Progenitor cell of endocrine pancreas (in vitro differentiated cells): ENCODE measurements at places on chromosomes 1 and 21.

- DNase-seq = no peak
Observed at GRCh38 chr1:230900984-230901383, 32.7 kb upstream of the C1orf198 start.

- no peak for DNase-seq
Observed at GRCh38 chr1:24714859-24715520, 30.3 kb upstream of the CLIC4 start.

- no peak for DNase-seq
Observed at GRCh38 chr1:25697435-25698217, 81.0 kb downstream of the MAN1C1 start.

DNA sequence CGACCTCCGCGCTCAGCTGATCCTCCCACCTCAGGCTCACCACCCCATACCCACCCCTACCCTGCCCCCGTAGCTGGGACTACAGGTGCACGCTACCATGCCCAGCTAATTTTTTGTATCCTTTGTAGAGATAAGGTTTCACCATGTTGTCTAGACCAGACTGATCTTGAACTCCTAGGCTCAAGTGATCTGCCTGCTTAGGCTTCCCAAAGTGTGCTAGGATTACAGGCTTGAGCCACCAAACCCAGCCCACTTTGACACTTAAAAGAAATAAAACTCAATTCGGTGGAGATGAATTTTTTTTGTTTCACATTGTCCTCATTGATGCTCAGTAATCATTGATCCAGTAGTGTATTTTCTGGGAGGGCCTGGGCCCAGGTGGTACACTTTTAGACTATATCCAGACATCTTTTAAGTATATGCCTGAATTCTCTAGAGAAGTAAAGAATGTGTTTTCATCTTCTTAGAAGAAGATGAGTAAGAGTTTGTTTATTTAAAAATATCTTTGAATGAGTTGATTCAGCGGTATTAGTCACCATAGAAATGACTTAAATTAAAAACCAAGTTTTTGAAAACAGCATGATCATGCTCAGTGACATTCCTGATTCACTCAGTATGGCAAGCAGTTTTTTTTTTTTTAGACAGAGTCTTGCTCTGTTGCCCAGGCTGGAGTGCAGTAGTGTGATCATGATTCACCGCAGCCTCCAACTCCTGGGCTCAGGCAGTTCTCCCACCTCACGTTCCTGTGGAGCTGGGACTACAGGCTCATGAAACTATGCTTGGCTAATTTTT lies 57.8 kb downstream of the EPB41 start:
- DNase-seq = no peak

- no peak for DNase-seq
Observed at GRCh38 chr1:98897479-98897878, 107.2 kb downstream of the PLPPR5 start.

- no peak for DNase-seq
Observed at GRCh38 chr1:6185151-6185550, 5.0 kb upstream of the CHD5 start.

DNA sequence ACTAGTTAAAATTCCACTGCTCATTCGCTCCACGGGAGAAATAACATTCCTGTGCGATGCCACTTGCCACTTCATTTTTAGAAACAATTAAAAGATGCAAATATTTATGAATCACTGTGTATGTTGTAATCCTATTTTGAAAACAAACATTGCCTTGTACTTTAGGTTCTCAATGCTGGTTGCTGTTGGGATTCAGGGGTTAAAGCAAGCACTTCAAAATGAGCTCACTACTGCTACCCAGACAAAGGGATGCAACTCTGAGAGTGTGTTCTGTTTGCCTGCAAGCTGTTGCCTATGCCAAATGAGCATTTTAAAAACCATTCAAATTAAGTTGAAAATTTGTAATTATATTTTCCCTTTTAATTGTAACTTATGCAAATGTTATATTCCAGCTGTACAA lies 87.5 kb downstream of the RWDD3 start:
- no peak for DNase-seq

DNA sequence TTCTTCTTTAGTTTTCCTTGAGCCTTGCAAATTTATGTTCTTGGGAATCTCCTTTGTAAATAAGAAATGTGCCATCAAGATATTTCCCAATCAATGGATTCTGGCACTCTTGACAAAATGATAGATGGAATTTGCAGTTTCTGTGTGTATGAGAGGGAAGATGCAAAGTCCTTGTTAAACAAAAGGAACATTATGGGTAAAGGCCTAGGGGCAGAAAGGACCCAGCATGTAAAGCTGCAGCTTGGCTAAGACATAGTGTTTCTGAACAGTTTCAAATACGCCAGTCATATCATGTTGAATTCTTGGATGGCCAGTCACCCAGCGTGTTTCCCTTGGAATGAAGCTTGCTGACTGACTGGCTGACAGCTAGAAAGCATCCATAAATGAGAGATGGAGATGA lies 210.8 kb downstream of the NFIA start:
- DNase-seq = no peak

DNA sequence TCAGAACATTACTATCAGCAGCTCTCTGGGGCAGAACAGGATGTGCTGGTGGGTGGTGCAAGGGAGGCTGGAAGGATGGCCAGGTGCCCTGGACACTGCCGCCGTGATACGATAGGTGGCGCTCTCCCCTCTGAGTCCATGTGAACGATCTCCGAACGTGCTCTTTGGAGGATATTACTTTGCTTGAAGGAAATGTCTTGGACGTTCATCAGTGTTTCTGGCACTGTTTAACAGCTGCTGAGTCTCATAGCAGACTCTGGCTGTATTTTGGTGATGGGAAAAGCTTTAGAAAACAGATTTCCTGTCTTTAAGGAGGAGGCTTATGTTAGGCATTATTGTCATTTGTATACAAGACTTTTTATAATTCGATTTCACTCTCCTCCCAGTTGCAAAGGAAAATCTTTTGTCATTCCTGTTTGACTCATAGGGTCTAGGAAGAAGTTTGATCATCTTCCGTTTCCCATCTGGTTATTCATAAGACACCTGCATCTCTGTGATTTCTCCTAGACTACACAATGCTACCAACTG lies 386.2 kb upstream of the ADGRL2 start:
- peak; percentile 40 for DNase-seq

- DNase-seq = no peak
Observed at GRCh38 chr1:33005117-33005837, 31.4 kb downstream of the AK2 start.

DNA sequence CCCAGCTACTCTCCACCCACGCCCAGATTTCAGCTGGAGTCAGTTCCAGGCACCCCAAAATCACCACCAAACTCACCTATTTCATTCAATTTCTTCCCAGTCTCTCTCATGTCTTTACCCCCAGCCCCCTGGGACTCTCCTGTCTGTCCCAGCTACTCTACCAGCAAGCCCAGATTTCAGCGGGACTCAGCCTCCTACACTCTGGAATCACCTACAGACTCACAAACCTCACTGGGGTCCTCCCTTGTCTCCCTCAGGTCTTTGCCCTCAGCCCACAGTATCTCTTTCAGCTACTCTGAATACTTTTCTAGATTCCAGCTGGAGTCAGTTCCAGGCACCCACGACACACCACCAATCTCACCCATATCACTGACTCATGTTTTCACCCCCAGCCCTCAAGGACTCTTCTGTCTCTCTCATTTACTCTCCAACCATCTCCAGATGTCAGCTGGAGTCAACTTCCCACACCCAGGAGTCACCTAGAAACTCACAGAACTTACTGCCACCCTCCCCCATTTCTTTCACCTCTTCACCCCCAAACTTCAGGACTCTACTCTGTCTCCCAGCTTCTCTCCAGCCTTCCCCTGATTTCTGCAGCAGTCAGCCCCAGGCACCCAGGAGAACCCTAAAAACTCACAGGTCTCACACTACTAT lies 1529.3 kb upstream of the TPTE start:
- DNase-seq = no peak

DNA sequence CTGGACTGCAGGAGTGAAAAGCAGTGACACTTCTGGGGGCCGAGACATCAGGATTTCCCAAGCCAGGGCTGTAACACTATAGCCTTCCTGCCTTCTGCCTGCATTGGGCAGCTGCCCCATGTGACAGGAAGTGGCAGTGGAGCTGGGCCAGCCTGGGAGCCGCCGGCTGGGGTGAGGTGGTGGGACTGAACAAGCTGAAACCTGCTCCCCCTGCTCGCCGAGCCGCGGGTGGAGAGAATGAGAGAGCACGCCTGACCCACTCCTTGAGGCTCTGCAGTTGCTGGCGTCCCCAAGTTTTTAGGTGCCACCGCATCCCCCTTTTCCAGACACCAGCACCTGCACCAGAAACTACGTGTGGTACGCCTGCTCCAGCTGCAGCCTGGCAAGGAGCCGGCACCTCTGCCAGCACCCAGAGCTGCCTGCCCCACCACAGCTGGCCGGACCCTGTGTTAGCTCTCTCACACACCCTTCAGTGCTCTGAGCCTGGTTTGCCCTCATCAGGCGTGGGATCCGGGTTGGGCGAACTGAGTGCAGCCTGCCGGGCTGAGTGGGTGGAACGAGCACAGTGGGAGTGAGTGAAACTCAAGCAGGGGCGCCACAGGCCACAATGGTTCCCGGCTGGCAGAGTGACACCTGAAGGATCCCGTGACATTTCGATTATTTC lies 119.4 kb downstream of the AKT3 start:
- DNase-seq = no peak

DNA sequence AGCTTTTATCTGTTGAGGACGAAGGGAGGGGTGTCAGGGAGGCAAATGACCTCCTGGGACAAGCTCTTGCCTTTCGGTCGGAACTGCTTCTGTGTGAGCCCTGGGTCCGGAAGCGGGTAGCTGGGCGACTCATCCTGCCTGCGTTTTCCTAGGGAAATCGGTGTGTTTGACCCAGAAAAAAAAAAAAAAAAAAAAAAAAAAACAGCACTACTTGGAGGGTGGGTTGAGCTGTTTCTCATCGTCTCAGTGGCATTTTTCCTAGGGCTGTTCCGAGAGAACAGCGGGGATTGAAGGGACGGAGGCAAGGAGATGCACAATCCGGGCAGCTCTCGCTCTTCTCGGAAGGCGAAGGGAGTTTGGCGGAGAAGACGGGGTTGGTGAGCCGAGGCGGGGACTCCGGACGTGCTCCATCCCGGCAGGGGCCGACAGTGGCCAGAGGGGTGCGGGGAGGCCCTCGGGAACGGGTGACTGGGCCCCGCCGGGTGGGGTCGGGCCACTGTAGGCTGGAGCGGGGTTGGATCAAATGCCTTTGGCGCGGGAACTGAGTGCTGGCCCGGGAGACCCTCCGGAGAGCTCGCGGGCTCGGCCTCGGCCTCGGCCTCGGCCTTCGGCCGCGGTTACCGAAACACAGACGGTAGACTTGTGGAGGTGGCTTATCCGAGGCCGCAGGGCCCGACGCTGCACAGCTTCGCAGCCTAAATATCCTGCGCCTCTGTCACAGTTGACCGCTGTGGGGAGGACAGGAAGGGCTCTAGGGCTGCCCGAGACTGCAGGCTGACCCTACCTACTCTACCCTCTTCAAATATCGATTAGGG lies 2.4 kb upstream of the BARHL2 start:
- DNase-seq = no peak

DNA sequence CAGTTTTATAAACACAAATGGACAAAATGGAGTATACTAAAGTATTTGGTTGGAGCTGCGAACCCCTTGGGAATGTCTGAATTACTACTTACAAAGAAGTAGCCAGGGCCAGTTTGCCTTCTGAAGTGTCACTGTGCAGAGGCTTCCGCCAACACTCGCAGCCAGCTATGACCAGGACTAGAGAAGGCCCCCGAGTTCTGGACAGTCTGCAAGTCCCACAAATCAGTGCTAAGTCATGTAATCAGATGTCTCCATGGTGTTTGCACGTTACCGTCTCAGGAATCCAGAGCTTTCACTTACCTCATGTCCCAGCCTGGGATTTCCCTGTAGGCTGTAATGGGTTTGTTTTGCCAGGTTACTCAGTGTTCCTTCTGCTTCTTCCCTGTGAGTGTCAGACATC lies 106.6 kb upstream of the SPAG17 start:
- DNase-seq = no peak
